ENCODE measurements at places on chromosomes 13 and 19. TPM values are rescaled to one million over a fixed set of nuclear protein-coding genes. Genes with fewer than 3 reads are reported as not detected.

- no peak overlapping the region for H3K4me3 ChIP-seq
- no peak for DNase-seq
- no peaks in the 10 kb centered on the region for H3K4me1 ChIP-seq
- H3K36me3 ChIP-seq, result no peaks in the 10 kb centered on the region
- no peak overlapping the region for H3K27ac ChIP-seq
- H3K27me3 ChIP-seq, result no peaks in the 10 kb centered on the region
Measured at GRCh38 chr19:35061583-35062373, 20.3 kb downstream of the HPN start.

- no peak overlapping the region for H3K4me3 ChIP-seq
- H3K36me3 ChIP-seq, result no peaks in the 10 kb centered on the region
Measured at GRCh38 chr13:21826214-21827015, 155.5 kb downstream of the FGF9 start.

GRCh38 chr13:110592665-110593064, 22.7 kb upstream of the NAXD start:
- H3K36me3 ChIP-seq, result no peaks in the 10 kb centered on the region
- H3K27me3 ChIP-seq, result no peaks in the 10 kb centered on the region
- H3K27ac ChIP-seq, result no peak overlapping the region
- DNase-seq, result no peak

- no peak for DNase-seq
- peak overlapping the region; percentile 92 for H3K27ac ChIP-seq
- H3K4me3 ChIP-seq, result peak overlapping the region; percentile 85
- no peaks in the 10 kb centered on the region for H3K27me3 ChIP-seq
Measured at GRCh38 chr19:39126312-39127187, 964 bp downstream of the PAK4 start.

GRCh38 chr13:114147803-114148520, 15.5 kb upstream of the RASA3 start:
- DNase-seq, result no peak
- no peaks in the 10 kb centered on the region for H3K27me3 ChIP-seq
- no peak overlapping the region for H3K4me3 ChIP-seq
- no peaks in the 10 kb centered on the region for H3K4me1 ChIP-seq
- H3K36me3 ChIP-seq, result no peaks in the 10 kb centered on the region
- H3K27ac ChIP-seq, result no peak overlapping the region

DNA sequence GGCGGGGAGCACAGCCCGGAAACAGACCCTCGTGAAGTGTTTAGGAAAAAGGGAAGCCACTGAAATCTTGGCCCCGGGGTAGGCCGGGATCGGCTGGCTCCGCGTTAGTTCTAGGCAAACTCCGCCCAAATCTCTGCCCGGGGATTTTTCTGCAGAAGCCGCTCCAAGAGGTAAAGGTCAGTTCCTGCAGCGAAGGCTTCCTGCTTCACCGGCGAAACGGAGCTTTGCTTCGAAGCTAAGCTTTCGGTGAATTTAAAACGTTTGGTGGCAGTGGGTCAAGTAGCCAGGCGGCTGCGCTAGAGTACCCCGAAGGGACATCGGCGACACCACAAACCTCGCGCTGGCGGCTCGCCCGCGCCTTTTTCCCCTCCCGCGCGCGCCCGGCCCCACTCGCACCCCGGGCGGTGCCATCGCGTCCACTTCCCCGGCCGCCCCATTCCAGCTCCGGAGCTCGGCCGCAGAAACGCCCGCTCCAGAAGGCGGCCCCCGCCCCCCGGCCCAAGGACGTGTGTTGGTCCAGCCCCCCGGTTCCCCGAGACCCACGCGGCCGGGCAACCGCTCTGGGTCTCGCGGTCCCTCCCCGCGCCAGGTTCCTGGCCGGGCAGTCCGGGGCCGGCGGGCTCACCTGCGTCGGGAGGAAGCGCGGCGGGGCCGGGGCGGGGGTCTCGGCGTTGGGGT, 441 bp downstream of the GJB2 start:
- no peaks in the 10 kb centered on the region for H3K36me3 ChIP-seq
- peak overlapping the region; percentile 87 for H3K27ac ChIP-seq
- no peak for DNase-seq
- peaks cover 89% of the 10 kb centered on the region for H3K4me1 ChIP-seq
- H3K27me3 ChIP-seq, result peaks cover 9% of the 10 kb centered on the region

DNA sequence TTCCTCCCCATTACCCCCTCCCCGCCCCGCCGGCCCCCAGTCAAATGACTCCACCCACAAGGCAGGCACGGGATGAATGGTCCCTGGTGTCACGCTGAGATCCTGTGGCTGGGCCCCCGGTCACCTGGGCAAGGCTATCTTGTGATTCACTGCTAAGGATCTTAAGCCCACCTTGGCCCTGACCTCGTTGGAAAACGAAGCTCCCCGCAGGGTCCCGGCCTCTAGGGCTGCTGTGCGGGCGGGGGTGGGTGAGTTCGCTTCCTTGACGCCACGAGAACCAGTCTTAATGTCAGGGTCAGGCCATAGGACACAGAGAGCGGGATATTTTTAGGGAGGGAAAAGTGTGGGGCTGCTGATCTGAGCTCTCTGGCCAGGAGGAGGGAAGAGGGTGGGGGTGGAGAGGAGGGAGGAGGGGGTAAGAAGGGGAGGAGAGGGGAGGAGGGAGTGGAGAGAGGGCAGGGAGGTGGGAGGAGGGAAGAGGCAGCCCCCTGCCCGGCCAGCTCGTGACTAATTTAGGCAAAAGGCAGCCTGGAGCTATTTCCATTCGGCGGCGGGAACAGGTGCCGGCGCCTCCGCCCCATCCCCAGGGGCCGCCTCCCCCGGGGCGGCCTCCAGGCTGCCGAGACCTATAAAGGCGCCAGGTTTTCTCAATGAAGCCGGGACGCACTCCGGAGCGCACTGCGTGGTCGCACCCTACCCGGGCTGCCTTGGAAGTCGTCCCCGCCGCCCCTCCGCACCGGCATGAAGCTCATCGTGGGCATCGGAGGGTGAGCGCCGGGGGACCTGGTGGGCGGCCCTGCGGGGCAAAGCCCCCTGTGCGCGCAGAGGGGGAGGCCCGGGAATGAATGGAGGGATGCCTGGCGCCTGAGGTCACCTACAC, at the start of gene NMRK2:
Gene NMRK2 (plus strand): TSS at position 139 of the 880 bp plus-strand sequence. CDS start 603 bp downstream, at position 742.
- H3K4me3 ChIP-seq, result no peak within 1 kb of the TSS
- H3K27me3 ChIP-seq, result peaks cover 63% of the 10 kb centered on the region
- no peak within 1 kb of the TSS for H3K27ac ChIP-seq
- no peaks in the 10 kb centered on the region for H3K36me3 ChIP-seq
- peaks cover 9% of the 10 kb centered on the region for H3K4me1 ChIP-seq

DNA sequence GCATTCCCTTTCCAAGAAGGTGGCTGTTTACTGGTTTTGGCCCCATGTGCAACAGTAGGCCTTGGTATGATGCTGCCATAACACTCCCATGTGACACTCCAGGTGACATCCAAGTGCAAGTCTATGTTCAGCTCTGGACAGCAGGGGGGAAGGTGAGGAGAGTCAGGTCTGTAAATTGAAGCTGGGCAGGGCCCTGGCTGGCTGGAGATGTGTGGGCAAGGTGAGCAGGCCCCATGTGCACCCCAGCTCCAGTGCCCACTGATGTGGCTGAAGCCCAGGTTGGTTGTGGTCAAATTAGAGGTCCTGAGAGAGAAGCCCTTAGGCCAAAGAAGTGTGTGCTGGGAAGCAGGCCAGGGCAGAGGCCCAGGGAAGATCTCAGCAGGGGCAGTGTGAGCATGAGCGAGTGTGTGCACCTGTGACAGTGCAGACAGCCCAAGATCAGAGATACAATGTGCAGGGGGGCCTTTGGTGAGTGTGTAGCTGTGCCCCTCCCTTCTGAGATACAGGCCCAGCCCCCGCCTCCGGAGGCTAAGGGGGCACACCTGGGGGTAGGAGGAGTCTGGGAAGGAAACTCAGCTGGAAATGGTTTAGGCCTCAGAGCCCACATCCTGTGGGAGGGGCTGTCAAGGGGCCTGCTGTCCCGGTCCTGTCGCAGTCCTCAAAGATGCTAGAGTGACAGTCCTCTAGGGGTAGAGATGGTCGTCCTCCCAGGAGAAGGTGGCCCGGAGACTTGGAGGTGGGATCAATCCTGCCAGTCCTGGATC, 18.6 kb downstream of the DEDD2 start:
- H3K27me3 ChIP-seq, result no peaks in the 10 kb centered on the region
- peak overlapping the region; percentile 84 for H3K27ac ChIP-seq
- H3K36me3 ChIP-seq, result peaks cover 23% of the 10 kb centered on the region
- DNase-seq, result no peak
- H3K4me3 ChIP-seq, result no peak overlapping the region
- peaks cover 36% of the 10 kb centered on the region for H3K4me1 ChIP-seq

DNA sequence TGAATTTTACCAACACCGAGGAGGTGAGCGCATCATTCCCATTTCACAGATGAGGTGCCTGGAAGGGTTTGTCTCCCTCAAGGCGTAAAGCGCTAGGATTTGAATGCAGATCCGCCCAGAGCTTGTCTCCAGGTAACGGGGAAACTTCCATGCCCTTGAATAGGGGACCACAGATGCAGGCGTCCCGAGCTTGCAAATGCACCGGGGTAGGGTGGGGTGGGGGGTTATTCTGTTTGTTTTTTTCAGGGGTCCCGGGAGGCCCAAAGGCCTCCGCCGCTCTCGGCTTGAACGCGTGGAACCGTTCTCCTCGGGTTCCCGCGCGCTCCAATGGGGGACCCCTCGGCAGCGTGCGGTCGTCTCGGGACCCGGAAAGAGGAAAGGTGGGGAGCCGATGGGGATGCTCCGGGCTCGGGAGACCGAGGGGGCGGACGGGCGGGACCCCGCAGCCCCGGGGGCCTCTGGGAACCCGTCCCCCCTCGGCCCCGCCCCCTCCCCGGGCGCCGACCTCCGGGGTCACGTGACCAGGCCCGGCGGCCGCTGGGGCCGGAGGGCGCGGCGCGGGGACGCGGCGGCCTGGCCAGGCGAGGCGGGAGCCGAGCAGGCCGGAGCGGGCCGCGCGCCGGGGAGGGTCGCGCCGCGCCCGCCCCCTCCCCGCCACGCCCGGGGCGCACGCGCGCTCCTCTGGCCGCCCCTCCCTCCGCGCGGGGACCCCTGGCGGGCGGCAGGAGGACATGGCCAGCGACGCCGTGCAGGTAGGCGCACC, at the start of gene PKN1:
Gene PKN1 (plus strand): TSS at position 516 of the 763 bp plus-strand sequence. CDS start 216 bp downstream, at position 732.
- no peaks in the 10 kb centered on the region for H3K36me3 ChIP-seq
- peak within 1 kb of the TSS; percentile 80 for H3K4me3 ChIP-seq
- peak within 1 kb of the TSS; percentile 91 for H3K27ac ChIP-seq
- H3K4me1 ChIP-seq, result peaks cover 46% of the 10 kb centered on the region
- no peaks in the 10 kb centered on the region for H3K27me3 ChIP-seq

DNA sequence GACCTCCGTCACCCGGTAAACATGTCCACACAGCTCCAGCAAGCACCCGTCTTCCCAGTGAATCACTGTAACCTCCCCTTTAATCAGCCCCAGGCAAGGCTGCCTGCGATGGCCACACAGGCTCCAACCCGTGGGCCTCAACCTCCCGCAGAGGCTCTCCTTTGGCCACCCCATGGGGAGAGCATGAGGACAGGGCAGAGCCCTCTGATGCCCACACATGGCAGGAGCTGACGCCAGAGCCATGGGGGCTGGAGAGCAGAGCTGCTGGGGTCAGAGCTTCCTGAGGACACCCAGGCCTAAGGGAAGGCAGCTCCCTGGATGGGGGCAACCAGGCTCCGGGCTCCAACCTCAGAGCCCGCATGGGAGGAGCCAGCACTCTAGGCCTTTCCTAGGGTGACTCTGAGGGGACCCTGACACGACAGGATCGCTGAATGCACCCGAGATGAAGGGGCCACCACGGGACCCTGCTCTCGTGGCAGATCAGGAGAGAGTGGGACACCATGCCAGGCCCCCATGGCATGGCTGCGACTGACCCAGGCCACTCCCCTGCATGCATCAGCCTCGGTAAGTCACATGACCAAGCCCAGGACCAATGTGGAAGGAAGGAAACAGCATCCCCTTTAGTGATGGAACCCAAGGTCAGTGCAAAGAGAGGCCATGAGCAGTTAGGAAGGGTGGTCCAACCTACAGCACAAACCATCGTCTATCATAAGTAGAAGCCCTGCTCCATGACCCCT, 9.0 kb upstream of the CEACAM5 start:
- no peak overlapping the region for H3K27ac ChIP-seq
- no peak overlapping the region for H3K4me3 ChIP-seq
- H3K27me3 ChIP-seq, result no peaks in the 10 kb centered on the region
- H3K4me1 ChIP-seq, result no peaks in the 10 kb centered on the region
- H3K36me3 ChIP-seq, result no peaks in the 10 kb centered on the region

ZNF439 gene
- 1.6 TPM for total RNA-seq

NXNL1 gene
- total RNA-seq, result not detected

VSIG10L gene
- 55.2 TPM for total RNA-seq

CLIP3 gene
- 1.8 TPM for total RNA-seq

RASL11A gene
- 34.1 TPM for total RNA-seq

RASIP1 gene
- total RNA-seq, result 4.0 TPM

SPACA4 gene
- total RNA-seq, result 1.4 TPM

Data from esophagus squamous epithelium (tissue), 5 donors.